ENCODE measurements at places on chromosomes 1 and 21.

DNA sequence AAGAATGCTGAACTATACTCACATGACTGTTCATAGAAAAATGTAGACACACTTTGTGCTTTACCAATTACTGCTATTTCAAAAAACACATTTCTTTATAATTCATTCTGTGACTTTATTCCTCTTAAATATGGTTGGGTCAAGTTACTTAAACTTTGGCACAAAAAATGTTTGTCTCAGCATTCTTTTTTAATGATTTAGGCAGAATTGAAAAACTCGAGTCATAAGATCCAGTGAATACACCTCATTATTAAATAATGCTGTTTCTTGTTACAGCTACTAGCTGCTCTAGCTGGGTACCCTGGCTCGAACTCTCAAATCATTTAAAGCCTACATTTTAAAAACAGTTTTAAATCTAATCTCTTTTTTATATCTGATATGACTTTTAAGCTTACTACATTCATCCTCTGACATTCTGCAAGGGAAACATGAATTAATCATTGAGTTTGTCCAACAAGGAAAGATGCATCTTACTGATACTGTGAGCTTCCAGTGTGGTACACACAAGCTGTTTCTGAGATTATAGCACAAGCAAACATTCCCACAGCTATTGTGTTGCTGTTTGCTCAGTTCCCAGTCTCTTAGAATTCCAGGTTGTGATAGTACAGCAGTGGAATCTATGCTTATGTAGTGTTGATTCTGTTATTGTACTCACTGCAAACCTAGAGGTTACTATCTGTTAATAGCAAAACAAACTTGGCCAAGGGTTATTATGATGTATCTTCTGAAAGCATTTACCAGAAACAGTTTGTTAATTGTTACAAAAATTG lies 746.5 kb downstream of the USP25 start:
- no peak for DNase-seq

- DNase-seq, result no peak
These were observed 55.4 kb downstream of the HNRNPR start for GRCh38 chr1:23288671-23289070.

- DNase-seq, result no peak
These were observed 75.4 kb upstream of the ACTRT2 start for GRCh38 chr1:2945821-2946231.

DNA sequence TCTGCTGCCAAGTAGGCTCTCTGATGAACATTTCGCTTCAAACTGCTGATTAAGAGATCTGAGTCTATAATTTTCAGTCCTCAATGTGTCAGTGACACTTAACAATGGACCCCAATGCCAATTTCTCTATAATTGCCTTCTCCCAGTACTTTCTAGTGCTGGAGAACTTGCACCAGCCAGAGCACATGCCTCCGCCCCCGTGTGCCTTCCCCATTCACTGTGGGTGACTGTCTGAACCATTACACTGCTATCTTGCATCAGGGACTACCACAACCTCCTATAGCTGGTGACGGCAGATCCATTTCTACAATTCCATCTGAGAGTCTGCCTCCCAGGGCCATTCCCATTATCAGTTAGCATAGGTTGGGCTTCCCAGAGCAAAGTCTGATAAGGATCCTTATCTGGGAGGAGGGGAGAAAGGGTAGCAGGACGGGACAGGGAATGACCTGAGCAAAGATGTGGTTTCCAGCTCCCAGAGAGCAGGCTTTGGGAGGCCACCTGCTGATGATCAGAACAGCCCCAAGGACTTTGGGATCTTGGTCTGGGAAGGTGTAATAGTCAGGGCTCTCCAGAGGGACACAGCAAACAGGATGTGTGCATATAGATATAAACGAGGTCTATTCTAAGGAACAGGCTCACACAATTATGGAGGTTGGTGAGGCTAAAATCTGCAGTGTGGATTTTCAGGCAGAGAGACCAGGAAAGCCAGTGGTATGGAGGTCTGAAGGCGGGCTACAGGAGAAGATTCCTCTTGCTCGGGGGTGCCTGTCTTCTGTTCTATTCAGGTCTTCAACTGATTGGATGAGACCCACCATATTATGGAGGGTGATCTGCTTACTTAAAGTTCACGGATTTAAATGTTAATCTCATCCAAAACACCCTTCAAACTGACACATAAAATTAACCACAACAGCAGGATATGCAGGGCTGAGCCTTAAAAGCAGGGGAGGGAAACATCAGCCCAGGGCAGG lies 238.2 kb downstream of the PTPRU start:
- no peak for DNase-seq

GRCh38 chr1:179105393-179105792 lies 23.5 kb downstream of the TOR3A start:
- no peak for DNase-seq

- no peak for DNase-seq
These were observed 248.1 kb upstream of the DEPDC1 start for GRCh38 chr1:68745011-68745410.

DNA sequence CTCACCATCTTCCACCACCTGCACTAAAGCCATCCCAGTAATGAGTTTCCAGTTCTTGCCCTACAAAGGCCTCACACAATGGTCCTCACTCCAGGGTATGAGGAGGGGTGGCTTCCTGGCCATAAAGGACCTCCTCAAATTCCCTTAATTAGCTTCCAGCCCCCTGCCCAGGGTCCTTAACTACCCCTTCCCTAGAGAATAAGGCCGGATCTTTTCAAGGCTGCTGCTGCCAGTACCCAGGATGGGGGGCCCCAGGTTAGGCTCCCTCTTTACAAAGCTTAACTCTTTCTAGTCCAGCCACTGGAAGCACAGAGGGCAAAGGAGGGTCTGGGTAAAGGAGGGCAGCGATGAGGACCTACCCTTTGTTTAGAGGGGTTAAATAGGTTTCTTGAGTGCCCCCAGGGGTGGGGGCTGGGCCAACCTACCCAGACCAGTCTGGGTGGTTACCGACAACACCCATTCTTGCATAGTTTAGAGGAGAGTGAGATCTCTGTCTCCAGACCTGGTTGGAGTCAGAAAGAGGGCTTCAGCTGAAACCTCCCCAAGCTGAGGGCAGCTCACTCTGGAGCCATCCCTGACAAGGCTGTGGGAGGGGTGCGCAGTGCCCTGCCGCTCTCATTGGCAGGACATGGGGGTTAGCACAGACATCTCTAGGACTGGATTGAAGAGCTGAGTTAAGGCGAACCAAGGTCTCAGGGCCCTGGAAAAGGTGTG lies 7.1 kb downstream of the BLACAT1 start:
- no peak for DNase-seq

- no peak for DNase-seq
These were observed 180.4 kb upstream of the GALNT2 start for GRCh38 chr1:229886636-229887035.

DNA sequence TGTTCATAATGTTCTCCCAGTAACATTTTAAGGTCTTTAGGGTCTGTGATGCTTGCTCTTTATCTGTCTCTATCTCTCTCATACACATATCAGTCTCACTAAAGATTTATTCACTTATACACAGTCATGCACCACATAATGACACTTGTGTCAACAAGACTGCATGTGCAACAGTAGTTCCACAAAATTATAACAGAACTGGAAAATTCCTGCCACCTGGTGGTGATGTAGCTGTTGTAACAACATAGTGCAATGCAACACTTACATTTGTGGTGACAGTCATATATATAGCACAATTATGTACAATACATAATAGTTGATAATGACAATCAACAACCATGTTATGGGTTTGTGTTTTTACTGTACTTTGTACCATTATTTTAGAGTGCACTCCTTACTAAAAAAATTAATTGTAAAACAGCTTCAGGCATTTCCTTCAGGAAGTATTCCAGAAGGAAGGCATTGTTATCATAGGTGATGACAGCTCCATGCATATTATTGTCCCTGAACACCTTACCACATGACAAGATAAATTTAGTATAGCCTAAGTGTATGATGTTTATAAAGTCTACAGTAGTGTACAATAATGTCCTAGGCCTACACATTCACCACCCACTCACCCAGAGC lies 8.1 kb downstream of the TDRD5 start:
- DNase-seq, result peak; percentile 16

GRCh38 chr1:166811691-166812090 lies 27.6 kb upstream of the POGK start:
- DNase-seq, result no peak

DNA sequence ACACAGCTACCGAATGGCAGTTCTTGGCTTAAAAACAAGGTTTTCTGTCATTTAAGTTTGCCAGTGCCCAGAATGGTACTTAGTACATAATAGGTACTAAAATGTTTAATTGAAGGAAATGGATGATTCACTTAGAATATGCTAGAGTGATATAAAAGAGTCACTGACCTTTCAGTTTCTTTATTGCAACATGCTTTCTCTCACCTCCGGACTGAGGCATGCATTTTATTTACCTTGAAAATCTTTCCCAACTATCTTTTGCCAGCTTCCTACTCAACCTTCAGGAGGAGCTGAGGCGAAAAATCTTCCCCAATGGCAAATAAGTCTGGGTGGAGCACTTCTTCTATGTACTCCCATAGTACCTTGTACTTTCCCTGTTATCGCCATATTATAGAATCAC lies 244.9 kb downstream of the ZNF648 start:
- DNase-seq, result no peak

- DNase-seq, result peak; percentile 45
These were observed 21.4 kb downstream of the STUM start for GRCh38 chr1:226569879-226570547.

DNA sequence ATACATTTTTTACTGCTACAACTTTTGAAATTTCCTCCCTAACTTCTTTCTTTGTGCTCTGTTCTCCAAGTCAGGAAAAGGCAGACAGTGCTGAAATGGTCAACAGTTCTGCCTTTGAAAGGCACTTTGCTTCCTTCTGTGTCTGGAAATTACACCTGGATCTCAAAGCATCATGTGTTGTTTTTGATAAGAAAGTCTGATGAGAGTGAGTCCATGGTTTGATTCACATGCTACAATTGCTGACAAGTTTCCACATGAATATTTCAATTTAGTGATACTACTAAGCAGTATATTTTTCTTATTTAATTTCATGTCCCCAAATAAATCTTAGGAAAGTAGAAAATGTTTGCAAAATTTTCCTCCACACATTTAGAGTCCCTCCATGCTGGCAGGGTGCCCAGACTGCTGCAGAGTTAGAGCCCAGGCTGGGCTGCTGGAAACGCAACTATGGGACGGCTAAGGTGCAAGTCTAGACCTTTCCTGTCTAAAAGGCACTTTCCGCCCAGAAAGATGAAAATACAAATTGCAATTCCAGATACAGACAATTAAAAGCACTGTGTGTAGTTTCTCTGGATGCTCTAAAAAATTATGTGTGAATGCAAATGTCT lies 96.6 kb upstream of the RUNX1 start:
- DNase-seq, result no peak

GRCh38 chr1:52994656-52995055 lies 67.4 kb upstream of the PODN start:
- no peak for DNase-seq
